ENCODE measurements at places on chromosomes 4 and X.

GRCh38 chrX:97405031-97405660 is 521.4 kb downstream of the RPA4 start:
- DNase-seq: no peak

DNA sequence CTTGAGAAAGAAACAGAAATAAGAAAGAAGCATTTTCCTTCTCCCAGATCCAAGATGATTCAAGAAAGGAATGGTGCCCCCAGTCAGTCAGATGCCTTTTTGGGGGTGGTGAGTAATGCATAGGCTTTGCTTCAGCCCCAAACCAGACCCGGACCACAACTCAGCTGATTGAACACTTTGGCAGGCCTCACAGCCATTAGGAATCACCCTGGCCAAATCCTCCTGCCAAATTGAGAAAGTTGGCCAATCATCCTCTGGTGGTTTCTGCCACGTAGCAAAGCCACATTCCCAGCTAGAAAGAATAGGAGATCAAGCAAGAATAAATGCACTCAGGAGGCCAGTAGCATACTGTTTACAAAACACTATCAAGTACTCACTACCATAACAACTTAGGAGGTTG is 33.7 kb downstream of the FRMD7 start:
- no peak for DNase-seq

DNA sequence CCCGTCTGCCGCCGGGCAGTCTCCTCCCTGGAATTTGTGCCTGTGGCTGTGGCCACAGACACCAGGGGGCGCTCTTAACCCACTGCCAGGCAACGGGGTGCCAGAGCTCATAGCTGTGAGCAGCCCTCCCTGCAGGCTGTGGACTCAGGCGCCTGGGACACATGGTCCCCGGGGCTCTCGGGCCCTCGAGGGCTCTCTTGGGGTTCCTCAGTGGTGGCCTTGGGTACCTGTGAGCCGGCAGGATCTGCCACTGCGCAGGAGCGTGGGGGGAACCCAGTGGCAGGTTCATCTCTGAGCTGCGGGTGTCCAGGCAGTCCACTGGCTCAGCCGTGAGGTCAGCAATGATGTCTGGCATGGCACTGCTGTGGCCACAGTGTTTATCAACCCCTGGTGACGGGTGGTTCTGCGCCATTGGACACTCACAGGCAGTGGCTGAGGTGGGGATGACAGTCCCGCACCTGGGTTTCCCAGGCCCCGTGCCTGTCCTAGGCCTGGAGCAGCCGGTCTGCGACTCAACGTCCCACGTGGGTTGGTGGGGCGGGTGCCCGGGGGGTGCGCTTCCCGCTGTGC is 37.2 kb downstream of the PCGF3 start:
- no peak for DNase-seq

DNA sequence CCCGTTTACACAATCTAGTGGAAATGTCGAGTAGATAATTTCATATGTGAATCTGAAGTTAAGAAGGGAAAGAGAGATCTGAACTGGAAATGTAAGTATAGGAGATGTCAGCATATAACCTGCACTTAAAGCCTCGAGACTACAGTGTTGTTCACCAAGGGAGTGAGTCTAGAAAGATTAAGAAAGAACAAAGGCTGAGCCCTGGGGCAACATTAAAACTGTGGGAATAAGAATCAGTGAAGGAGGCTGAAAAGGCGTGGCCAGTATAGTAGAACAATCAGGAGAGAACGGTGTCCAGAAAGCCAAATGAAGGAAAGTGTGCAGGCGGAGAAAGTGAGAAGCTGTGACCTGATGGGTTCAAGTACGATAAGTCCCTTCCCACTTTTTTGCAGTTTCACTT is 118.8 kb upstream of the TENM3 start:
- DNase-seq: no peak

DNA sequence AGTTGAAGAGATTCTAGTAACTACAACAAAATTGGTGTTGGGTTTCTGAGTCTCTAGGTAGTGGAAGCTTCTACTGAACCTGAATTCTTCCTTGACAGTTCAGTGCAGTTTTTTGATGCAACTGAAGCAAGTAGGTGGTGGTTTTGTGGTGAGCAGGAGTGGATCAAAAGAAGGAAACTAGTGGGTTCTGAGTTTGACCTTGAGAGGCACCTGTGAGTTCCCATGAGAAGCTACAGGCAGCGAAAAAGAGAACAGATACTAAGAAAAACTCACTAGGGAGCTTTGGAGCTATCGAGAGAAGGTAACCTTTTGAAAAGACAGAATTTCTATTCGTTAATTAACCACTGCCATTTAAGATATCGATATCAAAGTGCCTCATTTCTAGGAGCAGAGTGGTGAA is 145.2 kb downstream of the PDHA2 start:
- no peak for DNase-seq

DNA sequence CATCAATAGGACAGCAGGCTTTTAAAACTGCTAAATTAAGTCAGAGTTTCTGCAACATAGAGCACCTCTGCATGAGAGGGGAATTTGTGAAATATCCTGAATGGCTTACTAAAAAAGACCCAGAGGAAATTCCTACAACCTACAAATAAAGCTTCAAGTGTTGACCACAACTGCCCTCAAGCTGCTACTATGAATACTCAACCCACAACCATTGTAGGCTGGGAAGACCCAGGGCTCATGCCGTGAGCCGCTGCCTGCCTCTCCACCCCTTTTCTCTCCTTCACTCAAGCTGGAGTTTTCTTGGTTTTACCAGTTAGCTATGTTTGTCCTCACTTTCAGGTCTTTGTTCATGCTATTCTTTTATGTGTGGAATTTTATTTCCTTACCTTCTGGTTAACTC is 151.6 kb downstream of the EMCN start:
- DNase-seq: no peak

DNA sequence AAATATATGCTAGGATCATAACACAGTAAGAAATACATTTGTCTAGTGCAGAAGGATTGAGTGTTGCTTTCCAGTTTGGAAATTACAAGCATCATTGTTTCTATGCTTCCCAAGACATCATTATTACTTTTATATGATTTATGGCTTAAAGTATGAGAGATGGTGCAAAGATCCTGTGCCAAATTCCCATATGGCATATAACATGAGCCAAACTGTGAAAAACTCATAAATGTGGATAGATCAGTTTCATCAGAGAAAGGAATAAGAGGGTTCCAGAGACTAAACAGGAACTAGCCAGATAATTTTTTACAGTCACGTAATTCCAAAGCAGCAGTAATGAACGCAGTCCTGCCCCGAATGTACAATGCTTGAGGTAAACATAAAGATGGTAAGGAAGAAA is 126.3 kb downstream of the PRDM5 start:
- DNase-seq: no peak

DNA sequence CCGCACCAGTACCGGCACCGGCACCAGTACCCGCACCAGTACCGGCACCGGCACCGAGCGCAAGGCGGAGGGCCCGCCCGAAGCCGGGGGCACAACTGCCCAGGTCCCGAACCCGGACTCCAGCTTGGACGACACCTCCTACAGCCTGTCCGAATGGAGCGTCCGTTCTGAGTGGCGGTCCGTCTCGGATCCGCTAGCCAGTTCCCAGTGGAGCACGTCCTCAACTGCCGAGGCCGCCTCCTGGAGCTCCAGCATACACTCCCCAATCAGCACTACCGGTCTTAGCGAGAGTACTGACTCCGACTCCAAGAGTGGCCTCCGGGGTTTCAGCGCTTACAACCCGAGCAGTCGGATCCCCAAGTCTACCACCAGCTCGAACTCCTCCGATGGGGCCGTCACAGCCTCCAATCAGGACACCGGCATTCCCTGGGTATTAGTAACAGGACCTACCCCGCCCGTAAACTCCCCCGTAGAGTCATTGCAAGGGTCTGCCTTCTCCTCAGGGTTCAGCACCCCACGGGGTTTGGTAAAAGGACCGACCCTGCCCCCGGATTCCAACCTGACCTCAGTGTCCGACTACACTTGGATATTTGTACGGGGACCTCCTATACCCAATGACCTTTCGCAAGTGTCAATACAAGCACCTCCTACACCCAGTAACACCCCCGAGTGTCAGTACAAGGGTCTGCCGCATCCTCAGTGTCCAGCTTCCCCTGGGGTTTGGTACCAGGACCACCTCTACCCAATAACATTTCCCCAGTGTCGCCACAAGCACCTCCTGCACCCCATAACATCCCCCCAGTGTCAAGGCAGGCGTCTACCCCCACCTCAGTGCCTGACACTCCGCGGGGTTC is 721 bp upstream of the MAOA start:
- peak; percentile 37 for DNase-seq

GRCh38 chr4:44671636-44672035 is 6.6 kb upstream of the GUF1 start:
- no peak for DNase-seq

DNA sequence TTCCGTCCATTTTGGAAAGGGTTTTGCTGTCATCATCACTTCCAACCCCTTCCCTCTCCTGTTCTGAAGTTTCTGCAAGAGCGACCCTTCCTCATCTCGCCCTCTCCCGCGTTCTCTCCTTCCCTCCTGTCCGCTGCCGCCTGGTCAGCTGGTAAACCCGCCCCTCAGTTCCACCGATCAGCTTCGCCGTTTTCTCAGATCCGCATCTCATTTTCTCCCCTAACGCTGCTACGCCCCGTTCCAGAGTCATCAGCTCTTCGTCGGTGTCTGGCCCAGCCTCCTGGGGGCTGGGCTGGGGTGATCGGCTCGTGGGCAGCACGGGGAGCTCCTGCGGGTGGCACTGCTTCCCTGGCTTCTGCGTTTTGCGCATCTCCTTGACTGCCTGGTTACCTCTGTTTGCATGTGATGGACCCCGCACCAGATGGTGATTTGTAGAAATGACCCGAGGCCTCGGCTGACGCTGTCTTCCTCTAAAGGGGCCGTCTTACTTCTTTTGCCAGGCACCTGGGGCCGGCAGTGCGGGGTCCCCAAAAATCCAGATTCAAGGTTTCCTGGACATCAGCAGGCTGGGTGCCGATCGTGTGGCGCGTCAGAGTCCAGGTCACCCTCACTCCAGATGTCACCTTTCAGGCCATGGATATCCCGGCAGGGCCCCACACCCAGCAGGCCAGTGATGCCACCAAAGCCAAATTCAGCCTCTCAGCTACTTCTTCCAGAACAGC is 13.4 kb downstream of the CTBP1 start:
- DNase-seq: no peak

GRCh38 chrX:13645464-13646153 is 7.3 kb upstream of the TCEANC start:
- no peak for DNase-seq

GRCh38 chr4:79050541-79050880 is 111.3 kb upstream of the PAQR3 start:
- DNase-seq: no peak

Measured in SW480 (cell line).